Jurkat, Clone E6-1 (cell line): ENCODE measurements at places on chromosomes 4 and X.

GRCh38 chr4:95220205-95221175 is 328.3 kb downstream of the UNC5C start:
- DNase-seq = no peak

- DNase-seq = no peak
Measured at GRCh38 chrX:13983734-13984133, 46.0 kb downstream of the GEMIN8 start.

GRCh38 chr4:141348125-141348524 is 127.4 kb downstream of the ZNF330 start:
- DNase-seq = no peak

GRCh38 chr4:141102367-141102766 is 30.9 kb downstream of the RNF150 start:
- DNase-seq = no peak

DNA sequence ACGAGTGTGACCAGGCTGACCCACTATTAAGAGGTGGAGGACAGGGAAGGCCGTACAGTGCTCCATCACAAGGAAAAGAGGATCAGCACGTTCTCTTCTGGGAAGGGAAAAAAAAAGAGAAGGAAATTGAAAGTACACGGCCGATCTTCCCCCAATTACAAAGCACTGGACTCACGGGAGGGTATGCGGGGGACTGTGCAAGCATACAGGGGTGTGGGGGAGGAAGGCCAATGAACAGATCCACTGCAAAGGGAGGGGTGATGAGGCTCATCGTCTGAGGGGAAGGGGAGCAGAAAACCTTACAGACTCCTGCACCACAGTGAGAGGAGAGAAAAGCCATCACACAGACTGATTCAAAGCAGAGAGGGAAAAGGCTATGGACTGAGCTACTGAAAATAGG is 1.1 kb downstream of the ELK1 start:
- no peak for DNase-seq

GRCh38 chr4:80173401-80173800 is 23.9 kb upstream of the PRDM8 start:
- peak; percentile 62 for DNase-seq

GRCh38 chr4:177356206-177356605 is 46.5 kb downstream of the NEIL3 start:
- DNase-seq = no peak

GRCh38 chr4:102390438-102390837 is 45.2 kb upstream of the SLC39A8 start:
- no peak for DNase-seq

GRCh38 chrX:46978341-46979291 is 66.4 kb downstream of the JADE3 start:
- peak; percentile 72 for DNase-seq

GRCh38 chrX:45513042-45513441 is 312.4 kb upstream of the DIPK2B start:
- no peak for DNase-seq

DNA sequence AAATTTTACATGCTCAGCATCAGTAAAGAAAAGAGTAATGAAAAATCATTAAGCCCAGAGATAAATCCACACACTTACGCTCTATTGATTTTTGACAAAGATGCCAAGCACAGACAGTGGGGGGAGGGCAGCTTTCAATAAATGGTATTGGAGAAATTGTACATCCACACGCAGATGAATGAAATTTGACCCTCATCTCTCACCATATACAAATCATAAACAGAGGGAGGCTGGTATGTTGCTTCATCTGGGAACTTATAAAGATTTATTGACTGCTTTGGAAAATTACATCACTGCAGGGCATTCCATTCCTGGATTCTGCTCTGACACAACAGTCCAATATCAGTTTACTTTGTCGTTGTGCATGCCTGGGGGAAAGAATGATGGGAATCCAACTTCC is 58.4 kb upstream of the XAGE1A start:
- DNase-seq = no peak

GRCh38 chrX:132068405-132068804 is 45.3 kb downstream of the STK26 start:
- no peak for DNase-seq

DNA sequence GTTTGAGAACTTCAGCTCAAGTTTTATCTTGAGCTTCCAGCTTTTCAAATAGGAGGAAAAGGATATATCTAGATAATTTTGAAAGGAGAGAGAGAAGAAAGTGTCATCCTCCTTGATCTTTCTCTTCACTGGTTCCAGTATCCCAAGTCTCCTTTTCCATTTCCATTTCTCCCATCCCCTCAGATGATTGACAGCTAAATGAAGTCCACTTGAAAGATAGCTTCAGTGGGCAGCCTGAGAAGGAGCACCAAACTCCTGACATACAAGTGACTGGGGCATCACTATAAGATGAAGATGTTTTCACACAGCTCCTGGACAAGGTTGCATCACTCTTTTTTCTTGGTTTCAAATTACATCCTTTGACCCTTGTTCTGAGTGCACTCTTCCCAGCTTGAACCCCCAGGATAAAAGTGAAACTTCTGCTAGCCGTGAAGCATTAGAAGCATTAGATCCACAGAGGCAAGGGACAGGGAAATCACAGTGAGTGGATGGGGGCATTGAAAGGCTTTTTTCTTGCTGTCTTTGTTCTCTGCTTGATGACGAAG is 17.5 kb upstream of the MAGEA10 start:
- no peak for DNase-seq

DNA sequence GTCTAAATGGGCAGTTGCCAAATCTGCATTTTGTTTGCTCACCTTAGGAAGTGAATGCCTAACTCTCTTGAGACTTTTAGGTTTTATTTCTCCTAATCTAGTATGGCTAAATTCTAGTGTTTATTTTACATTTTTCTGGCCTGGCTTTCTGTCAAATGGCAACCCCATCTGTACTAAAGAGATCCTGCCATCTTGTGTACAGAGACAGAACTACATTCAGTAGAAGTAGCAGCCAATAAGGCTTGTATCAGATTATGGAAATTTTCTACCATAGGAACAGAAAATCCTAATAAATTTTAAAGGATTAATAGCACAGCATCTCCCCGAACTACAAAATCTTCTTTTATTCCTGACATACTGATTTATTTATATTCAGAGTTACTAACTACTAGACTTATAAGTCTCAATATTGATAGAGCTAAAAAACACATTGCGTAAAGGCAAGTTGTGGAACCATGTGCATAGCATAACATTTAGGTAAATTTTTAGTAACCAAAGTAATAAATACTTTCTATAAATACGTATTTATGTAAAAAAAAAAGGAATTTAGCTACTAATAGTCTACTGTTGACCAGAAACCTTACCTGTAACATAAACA is 45.5 kb downstream of the TMEM144 start:
- peak; percentile 15 for DNase-seq

GRCh38 chr4:102663073-102663472 is 97.7 kb downstream of the MANBA start:
- DNase-seq = no peak

DNA sequence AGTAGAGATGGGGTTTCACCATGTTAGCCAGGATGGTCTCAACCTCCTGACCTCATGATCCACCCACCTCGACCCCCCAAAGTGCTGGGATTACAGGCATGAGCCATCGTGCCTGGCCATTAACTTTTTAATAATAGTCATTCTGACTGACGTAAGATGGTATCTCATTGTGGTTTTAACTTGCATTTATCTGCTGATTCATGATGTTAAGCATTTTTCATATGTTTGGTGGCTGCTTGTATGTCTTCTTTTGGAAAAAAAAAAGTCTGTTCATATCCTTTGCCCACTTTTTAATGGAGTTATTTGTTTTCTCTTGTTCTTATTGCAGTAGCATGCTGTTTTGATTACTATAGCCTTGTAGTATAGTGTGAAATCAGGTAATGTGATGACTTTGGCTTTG is 45.8 kb downstream of the ANXA10 start:
- no peak for DNase-seq

GRCh38 chr4:182578402-182578801 is 335.2 kb downstream of the TENM3 start:
- no peak for DNase-seq

- peak; percentile 34 for DNase-seq
Measured at GRCh38 chr4:11765849-11766453, 337.3 kb upstream of the HS3ST1 start.

GRCh38 chr4:40186665-40187014 is 10.2 kb upstream of the RHOH start:
- no peak for DNase-seq

GRCh38 chr4:26887143-26887542 is 26.5 kb downstream of the STIM2 start:
- DNase-seq = peak; percentile 37

DNA sequence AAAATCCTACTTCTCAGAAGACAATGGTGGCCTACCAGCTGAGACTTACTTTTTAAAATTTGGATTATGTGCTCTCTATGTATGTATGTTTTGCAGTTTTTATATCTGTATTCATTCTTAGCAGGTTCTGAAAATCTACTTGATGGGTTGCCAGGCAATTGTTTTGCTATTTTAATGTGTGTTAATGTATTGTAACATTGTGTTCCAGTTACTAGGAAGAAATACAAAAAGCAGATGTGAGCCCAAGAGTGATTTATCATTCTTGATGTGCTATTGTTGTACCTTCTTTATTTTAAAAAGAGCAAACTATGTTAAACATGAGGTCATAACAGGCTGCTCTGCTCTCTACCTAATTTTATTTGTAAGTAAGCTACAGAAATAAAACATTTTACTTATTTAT is 81.9 kb downstream of the REPS2 start:
- no peak for DNase-seq

DNA sequence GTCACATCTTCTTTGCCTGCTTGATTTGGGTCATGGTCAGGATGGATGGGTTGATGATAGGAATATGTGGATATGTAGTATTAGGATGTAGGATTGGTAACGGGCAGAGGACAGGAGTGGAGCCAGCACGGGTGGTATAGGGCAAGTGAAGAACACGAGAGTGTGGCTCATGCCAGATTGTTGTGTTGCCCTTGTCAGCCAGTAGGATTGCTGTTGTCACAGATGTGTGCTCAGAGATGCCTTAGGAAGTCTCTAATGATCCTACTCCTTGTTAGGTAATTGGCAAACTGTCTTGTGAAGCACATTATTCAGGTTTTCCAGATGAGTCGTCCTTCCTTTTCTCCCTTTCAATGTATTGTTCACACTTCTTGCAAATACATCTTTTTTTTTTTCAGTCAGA is 5.5 kb downstream of the ATP10D start:
- peak; percentile 21 for DNase-seq

DNA sequence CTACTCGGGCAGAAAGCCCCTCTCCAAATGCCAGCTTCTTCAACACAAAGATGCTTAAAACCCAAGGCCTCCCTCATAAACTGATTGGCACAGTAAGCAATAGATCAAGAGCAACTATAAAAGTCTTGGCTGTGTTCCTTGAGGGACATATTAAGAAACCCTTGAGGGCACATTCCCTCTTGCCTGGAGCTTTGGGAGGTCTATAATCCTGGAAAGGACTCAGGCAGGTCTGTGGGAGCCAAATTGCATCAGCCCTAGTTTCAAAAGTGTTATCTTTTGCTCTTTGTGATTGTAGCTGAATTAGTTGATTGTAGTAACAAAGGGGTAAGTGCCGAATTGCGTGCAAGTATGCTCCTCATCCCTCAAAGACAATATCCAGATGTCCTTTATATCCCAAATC is 18.6 kb upstream of the SETD7 start:
- no peak for DNase-seq

GRCh38 chr4:22688236-22688635 is 4.5 kb upstream of the GBA3 start:
- no peak for DNase-seq

GRCh38 chrX:43656005-43656494 is at the start of gene MAOA:
Gene MAOA, plus strand, starts transcription at chrX:43656299. Its CDS starts 43 bp downstream, at chrX:43656342.
- DNase-seq = no peak

DNA sequence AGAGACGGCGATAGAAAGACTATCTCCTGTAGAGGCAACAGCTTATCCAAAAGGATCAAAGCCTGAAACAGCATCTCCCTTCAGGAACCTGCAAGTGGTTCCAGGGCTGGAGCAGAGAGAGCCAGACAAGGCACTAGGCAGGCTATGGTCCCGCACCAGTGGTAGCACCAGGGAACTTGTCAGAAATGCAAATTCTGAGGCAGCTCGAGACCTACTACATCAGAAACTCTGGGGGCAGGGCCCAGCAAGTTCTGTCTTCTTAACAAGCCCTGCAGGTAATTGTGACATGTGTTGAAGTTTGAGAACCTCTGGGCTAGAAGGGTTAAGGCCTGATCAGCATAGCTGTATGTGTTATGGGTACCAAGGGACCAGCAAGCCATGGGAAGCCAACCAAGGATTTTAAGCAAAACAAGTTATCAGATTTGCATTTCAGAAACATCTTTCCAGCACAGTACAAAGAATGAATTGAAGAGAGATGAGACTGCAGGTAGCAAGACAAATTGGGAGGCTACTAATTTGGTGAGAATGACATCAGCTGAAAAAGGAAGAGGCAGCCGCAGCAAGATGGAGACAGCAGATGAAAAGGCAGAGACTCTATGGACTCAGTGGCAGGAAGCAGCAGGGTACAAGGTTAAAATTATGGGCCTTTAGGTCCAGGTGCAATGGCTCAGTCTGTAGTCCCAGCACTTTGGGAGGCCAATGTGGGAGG is 139.7 kb downstream of the TSPAN5 start:
- DNase-seq = no peak

DNA sequence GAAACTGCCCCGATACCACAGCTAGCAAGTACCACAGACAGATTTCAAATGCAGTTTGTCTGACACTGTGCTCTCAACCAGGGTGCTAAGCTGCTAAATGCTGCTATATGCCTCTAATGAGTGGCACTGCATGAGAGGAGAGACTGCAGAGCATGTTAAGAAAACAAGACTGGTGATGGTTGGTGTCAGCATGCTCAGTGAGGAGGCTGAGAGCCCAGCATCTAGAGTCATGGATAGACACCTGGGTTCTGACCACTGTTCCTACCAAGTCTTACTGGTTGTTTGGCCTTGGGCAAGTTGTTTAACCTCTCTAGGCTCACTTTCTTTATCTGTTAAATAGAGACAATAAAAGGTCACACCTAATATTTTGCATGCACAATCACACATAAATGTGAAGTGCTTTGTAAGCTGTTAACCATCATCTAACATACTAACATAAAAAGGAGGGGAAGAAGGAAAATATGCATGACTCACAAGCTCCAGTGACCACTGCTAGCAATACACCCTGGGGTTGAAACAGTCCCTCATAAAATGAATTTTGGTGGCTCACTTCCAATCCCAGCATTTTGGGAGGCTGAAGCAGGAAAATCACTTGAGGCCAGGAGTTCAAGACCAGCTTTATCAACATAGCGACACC is 20.7 kb downstream of the HHIP start:
- no peak for DNase-seq

- DNase-seq = no peak
Measured at GRCh38 chr4:120304801-120305200, 238.2 kb upstream of the MAD2L1 start.

GRCh38 chr4:176641237-176641636 is 151.5 kb downstream of the VEGFC start:
- DNase-seq = no peak

GRCh38 chr4:107951551-107951950 is 20.2 kb downstream of the CYP2U1 start:
- no peak for DNase-seq

DNA sequence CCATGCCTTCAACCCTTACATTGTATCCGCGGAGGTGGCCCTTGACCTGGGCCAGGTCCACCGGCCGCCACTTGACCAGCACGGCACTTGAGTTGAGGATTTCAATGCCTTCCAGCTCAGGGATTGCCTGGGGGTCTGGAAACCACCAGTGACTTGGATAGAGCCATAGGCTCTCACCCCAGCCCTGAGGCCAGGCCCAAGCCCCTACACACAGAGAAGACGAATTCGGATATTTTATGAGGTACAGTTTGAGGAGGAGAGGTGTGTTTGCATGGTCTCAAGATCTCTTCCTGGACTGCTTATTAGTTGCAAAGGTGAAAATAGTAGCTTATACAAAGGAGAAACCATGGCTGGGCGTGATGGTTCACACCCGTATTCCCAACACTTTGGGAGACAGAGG is 20.3 kb downstream of the L1CAM start:
- DNase-seq = no peak
